ENCODE measurements at places on chromosomes 1 and 21. TPM values are rescaled to one million over a fixed set of nuclear protein-coding genes. Genes with fewer than 3 reads are reported as not detected.

The DRAXIN gene
- total RNA-seq: 0.16 TPM

The RAB3B gene
- total RNA-seq: 23.1 TPM

The SERPINC1 gene
- total RNA-seq: 125 TPM

The TMEM240 gene
- 6.2 TPM for total RNA-seq

The FBXO42 gene
- total RNA-seq: 19.9 TPM

The RAB7B gene
- 3.9 TPM for total RNA-seq

The SPRR2G gene
- not detected for total RNA-seq

The SEC16B gene
- total RNA-seq: 8.5 TPM

The DNAJC6 gene
- 5.7 TPM for total RNA-seq

The NPHS2 gene
- total RNA-seq: not detected

The HIVEP3 gene
- 2.3 TPM for total RNA-seq

The S1PR1 gene
- 9.3 TPM for total RNA-seq

The ATP1A4 gene
- total RNA-seq: 0.68 TPM
